ENCODE measurements at places on chromosomes 7 and 10.

GRCh38 chr10:98141484-98142073 is 7.1 kb downstream of the R3HCC1L start:
- no peak for DNase-seq

DNA sequence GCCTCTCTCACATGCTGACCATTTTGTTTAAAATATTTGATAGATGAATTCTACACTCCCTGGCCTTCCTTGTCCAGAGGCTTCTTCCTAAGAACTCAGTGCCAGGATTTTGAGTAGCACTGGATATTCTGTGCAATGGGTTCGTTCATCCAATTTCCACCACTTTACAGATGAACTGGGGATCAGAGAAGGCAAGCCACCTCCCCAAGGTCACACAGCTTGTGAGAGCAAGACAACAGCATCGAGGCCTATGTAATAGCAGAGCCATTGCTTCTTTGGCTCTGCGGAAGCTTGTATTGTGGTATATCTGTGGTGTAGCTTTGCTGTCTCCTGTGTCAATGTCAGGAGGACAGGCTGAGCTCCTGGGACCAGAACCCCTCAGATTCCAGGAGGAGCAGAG is 140.9 kb downstream of the PLPP4 start:
- no peak for DNase-seq

DNA sequence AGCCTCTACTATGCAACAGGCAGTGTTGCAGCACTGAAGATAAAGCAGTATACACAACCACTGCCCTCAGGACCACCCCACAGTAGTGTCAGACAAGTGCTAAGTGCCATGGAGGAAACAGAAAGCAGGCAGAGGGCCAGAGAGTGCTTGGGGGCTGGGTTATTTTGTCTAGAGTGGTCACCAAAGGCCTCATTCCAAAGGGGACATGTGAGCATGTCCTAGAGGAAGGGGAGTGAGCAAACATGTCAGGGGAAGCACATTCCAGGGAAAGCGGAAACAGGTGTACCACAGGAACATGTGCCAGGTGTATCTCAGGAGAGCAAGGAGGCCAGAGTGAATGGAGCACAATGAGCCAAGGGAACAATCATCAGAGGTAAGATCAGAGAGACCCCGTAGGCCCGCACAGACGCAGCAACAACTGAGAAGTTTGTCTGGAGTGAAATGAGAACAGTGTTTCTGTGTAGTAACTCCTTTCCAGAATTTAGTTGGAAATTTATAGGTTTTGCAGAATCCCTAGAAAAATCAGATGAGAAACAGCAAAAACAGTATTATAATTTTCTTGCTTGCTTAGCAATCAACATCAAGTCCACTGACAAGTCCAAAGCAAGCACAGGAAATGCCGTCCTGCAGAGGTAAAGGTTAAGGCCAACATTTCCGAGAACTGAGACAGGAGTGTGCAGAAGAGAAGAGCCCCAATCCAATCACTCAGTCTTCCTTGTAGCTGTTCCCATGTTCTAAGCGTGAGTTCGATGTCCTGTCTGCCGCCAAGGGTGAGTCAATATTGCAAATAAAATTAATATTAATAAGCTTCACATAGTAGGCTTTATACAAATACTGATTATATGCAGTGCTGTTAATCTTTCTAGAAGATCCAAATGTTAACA is 67.3 kb downstream of the SGMS1 start:
- peak; percentile 51 for DNase-seq

DNA sequence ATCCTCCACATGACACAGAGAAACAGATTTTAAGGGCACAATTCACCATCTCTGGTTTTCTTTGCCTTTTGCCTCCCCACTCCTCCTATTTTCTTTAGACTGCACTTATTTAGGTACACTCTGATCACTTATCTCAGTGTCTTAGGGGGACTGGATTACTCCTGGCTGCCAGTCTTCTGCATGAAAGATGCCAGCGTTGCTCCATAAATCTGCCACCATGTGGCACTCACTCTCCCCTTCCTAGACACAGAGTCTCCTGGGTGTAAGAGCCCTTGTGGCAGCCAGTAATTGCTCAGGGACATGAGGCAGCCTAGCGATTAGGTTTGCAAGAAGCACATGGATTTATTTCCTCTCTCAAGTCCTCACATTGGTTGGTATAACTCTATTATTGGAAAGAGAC is 34.5 kb upstream of the RBM20 start:
- DNase-seq, result no peak

GRCh38 chr10:12781976-12782375 is 219.5 kb downstream of the CCDC3 start:
- DNase-seq, result no peak

DNA sequence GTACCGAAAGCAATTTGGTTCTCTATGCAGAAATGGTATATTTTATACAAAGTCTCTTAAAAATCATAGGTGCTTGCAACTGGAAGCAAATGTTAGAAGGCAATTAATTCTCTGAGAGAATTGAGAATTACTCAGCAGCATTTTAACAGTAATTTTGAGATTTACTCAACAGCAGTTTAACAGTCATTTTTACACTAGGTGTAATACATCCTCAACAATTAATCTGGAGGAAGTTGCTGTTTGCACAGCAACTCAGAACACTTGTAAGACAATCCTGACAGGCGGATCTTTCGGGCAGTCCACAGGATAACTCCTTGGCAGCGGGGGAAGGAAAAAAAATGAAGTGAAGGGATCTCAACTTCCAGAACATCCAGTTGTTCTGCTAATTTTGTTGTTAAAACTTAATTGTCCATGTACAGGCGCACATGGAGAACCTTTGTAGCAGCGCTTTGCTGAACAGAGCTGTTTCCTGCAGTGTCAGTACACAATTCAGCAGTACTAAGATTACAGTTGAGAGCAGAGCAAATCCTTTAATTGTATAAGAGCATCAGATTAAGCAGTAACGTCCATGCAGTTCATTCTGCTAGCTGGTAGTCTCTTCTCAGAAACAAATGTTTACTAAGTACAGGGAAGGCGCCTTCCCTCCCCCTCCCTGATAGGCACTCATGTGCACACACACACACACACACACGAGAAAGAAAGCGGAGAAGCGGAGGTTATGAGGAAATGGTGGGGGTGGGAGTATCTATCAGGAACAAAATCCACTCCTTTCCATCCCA is 43.8 kb downstream of the ENO4 start:
- peak; percentile 46 for DNase-seq

GRCh38 chr7:64874114-64874513 is 29.0 kb upstream of the ZNF273 start:
- DNase-seq, result no peak

- DNase-seq, result no peak
These were observed 158.0 kb downstream of the C7orf25 start for GRCh38 chr7:42753811-42754363.

- DNase-seq, result no peak
These were observed 12.0 kb upstream of the LARP4B start for GRCh38 chr10:943334-944033.

DNA sequence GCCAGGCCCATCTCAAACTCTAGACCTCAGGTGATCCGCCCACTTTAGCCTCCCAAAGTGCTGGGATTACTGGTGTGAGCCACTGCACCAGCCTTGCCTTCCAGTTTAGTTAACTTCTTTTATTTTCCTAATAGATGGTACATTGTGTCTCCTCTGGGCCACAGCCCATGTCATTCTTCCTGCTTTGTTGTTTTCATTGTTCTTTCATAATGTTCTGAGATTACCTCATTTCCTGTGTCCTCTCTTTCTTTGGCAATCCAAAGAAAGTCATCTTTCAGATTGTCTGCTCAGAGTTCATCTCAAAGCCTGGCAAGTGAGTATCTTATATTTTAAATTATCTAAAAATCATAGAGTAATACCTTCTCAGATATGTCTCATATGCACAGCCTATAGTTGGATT is at the start of gene OLAH:
OLAH (plus strand) TSS at position 270 of the 400 bp plus-strand sequence. CDS start 3,346 bp downstream, outside the sequence.
- peak; percentile 62 for DNase-seq

- peak; percentile 32 for DNase-seq
These were observed 760 bp downstream of the THNSL1 start for GRCh38 chr10:25017154-25017590.

DNA sequence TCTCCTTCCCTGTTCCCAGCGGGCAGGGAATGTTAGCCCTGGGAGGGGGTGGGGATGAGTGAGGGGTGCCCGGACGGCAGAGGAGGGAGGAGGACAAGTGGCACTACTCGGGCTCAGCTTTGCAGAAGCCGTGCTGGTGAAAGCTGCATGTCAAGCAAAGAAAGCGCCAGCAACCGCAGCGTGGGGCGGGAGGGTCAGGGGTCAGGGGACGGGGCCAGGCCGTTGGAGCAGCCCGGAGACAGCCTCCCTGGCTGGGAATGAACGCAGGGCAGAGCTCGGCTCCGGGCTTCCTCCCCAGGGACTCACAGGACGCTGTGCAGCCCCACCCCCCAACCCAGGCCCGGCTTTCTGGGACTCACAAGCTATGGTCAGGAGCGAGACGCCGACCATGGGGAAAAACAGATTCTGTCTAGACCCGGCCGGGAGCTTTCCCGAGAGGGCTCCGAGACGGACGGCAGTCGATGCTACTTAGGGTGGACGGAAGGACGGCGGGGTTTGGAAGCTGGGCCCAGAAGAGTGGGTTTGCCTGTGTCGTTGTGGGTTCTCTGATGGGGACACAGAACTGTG is 113.4 kb downstream of the VIPR2 start:
- DNase-seq, result no peak

- DNase-seq, result no peak
These were observed 27.3 kb upstream of the CYP2C19 start for GRCh38 chr10:94735197-94735596.

GRCh38 chr10:3222068-3222467 is 49.5 kb upstream of the PITRM1 start:
- peak; percentile 83 for DNase-seq

DNA sequence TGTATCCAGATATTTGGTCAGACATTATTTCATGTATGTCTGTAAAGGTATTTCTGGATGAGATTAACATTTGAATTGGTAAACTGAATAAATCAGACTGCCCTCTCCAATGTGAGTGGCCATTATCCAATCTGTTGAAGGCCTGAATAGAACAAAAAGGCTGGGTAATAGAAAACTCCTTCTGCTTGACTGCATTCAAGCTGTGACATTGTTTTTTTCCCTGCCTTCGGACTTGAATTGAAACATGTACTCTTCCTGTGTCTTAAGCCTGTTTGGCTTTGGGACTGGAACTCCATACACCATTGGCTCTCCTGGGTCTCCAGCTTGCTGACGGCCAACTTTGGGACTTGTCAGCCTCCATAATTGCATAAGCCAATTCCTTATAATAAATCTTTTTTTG is 36.0 kb upstream of the ARHGAP21 start:
- DNase-seq, result no peak

DNA sequence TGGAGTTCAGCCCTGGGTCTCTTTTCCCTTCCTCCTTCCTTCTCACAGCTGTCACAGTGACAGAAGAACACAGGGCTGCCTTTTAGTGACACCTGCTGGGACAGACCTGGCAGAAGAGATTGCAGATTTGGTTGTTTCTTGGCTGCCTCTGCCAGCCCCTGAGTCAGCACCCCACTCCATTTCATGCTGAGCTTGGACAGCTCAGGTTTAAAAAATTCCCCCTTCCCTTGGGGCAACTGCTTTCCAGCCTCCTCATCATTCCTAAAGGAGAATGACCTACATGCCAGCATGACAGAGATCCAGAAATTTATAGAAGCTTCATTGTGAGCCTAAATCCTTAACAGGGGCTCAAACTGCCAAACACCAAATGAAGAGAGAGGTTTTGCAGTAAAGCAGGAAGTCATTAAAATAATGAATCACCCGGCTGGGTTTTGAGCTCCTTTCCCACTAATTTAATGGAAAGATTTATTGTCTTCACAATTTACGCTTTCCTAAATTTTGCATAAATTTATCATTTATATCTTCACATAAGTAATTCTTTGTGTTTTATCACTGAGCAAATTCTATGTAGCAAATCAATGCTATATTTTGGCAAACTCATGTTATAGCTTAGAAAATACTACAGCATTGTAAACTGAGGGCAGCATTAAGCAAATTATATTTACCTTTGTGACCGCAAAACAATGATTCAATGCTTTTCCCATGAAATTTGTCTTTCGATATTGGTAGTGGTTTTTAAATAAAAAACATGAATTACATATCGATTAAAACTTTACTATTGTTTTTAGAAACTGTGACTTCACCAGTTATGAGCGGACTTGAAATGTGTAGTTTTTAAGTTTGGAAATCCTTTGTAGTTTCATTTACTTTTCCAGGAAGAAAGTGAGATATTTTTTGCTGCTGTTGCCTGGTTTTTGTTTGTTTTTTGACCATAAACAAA is 399.5 kb upstream of the ANKRD30A start:
- DNase-seq, result peak; percentile 85

DNA sequence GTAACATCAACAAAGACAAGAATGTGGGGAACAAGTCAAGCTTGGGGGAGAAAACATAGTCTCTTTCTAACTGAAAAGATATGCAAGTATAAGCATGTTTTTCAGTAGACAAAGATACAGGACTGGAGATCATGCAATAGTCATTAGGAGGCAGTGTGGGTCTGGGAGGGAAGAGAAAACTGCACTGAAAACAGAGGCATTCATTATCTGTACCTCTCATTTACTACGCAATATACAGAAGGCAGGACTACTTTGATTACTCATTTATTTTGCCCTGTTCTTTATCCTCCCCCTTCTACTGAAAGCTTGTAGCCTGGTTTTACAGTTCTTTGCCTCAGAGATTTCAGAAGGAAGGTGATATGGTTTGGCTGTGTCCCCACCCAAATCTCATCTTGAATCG is 341.2 kb downstream of the CRPPA start:
- peak; percentile 57 for DNase-seq

DNA sequence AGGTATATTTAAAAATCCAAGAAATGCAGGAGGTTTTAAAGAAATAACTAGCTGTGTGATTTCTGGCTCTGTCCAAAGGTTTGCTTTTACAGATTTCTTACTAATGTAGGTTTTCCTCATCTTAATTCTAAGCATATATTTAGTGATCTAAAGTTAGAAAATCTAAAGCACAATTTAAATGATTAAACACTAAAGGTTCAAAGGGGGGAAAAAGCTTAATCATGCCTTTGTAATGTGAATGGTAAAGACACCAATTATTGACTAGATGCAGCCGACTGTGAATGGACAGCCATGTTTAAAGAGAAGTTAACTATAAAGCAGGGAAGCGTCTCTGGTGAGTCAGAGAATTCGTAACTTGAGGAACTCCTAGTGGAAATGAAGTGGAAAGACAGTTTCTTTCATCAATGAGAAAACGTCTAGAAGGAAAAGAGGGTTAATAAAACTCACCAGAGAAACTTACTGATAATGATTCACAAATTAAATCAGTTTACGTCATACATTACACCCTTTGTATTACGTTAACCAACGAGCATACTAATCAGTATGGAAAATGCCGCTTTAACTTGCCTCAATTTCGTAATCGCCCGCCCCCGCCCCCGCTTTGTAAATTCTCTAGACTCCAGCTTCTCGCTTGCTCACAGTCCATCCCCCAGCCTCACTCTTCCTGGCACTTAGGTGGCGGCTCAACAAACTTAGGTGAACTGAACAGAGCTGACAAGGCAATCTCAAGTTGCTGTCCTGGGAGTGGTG is 1.1 kb upstream of the HBP1 start:
- peak; percentile 93 for DNase-seq

DNA sequence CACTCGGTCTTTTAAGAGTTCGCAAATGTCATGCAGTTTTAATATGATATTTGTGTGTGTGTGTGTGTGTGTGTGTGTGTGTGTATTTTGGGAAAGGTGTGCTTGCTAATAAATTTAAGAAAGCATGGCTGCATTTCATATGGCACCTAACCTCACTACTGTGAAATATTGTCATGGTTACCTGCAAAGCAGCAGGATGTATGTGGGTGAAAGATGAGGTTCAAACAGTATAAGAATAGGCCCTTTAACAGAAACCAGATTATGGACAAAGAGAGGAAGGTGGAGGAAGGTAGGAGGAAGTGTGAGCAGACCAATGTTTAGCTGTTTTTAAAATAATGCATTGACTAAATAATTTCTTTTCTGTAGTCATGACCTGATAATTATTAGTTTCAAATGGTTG is 73.5 kb upstream of the CACNA2D1 start:
- no peak for DNase-seq
